CD4-positive, alpha-beta memory T cell (primary cell): ENCODE measurements at places on chromosomes 3 and 15. TPM values are rescaled to one million over a fixed set of nuclear protein-coding genes. Genes with fewer than 3 reads are reported as not detected.

DNA sequence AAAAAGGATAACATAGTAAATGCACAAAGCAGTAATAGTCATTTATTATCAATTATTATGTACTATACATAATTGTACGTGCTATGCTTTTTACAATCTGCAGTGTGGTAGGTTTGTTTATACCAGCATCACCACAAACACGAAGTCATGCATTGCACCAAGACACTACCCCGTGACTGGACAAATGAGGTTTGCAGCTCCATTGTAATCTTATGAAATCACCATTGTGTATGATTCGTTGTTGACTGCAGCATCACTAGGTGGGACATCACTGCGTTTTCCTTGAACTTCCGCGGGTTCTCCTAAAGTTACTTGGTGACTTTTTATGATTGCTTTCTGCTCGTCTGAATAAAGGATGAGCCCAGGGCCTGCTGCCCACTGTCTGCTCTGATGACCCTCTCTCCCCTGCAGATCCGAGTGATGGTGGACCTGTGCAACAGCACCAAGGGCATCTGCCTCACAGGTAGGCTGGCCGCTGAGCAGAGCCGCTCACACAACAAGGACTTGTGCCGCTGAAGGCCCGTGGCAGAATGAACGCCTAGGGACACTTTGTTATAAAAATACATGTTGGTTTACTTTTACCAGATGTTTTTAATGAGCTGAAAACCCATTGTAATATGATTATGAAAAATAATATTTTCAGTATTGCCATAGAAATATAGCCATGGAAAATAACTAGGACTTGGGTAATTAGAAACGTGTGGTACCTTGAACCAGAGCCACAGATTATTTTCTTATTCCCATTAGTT lies 35.8 kb downstream of the GLDN start:
- DNase-seq, result no peak

DNA sequence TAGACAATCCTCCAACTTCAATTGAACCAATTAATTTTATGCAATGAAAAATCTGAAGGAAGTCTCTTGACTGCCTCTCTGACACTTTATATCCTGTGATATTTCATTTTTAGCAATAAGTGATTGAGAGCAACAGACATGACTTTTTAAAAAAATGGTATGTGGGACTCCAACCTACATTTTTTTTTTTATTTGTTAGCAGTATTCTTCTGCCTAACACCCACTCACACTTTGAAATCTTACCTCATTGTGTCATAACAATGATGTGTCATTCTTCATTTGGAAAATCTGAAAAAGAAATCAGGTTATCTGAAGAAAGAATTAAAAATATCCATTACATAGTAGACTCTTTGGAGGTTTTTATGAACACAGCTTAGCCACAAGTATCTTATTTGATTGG lies 541.3 kb upstream of the KCNMB2 start:
- DNase-seq, result no peak

- DNase-seq, result no peak
Measured at GRCh38 chr15:70210528-70210927, 112.8 kb upstream of the TLE3 start.

MST1R gene
- total RNA-seq, result 1.3 TPM

DNA sequence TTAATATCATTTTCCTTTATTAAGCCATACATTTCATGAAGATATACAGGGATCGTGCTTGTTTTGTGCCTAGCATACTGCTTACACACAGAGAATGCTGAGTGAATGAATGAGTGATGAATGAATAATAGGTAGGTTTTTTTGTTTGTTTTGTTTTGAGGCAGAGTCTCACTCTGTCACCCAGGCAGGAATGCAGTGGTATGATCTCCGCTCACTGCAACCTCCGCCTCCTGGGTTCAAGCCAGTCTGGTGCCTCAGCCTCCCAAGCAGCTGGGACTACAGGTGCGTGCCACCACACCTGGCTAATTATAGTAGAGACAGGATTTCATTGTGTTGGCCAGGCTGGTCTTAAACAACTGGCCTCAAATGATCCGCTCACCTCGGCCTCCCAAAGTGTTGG lies 400.0 kb downstream of the ROBO1 start:
- no peak for DNase-seq

NLGN1 gene
- total RNA-seq, result not detected

DNA sequence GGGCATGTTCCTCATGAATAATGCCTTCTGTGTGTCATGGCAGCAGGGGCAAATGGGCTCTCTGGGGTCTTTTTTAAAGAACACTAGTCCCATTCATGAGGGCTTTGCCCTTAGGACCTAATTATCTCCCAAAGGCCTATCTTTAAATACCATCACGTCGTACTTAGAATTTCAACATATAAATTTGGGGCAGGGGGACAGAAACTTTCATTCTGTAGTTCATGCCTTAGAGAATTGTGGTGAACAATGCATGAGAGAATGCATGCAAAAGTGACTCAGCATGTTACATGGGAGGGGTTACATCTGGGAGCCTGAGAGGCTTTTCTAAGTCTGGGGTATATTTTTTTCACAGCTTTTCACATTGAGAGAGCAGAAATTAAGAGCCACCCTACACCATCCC lies 208.5 kb upstream of the ROPN1 start:
- DNase-seq, result no peak

GRCh38 chr3:142646020-142646785 lies 50.0 kb downstream of the PLS1 start:
- no peak for DNase-seq

DNA sequence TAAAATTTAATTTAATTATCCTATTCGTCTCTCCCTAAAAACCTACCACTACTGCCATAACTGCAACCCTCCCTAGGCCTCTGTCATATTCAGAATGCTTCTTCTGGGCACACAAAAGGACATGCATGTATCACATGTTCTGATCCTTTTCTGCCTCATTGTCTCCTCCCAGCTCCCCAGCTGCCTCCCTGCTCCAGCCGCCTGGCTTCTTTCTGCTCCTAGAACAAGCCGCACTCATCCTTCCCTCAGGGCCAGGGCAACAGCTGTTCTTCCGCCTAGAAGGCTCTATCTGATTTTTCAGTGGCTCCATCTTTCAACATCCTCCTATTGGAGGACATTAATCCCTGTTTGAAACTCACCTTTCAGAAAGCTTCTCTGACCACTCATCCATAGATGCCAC lies 38.6 kb downstream of the TMED3 start:
- DNase-seq, result no peak

MYEF2 gene
- total RNA-seq, result 18.9 TPM

- DNase-seq, result no peak
Measured at GRCh38 chr15:85754989-85755388, 39.7 kb downstream of the KLHL25 start.

GFM1 gene
- 42.7 TPM for total RNA-seq

DNA sequence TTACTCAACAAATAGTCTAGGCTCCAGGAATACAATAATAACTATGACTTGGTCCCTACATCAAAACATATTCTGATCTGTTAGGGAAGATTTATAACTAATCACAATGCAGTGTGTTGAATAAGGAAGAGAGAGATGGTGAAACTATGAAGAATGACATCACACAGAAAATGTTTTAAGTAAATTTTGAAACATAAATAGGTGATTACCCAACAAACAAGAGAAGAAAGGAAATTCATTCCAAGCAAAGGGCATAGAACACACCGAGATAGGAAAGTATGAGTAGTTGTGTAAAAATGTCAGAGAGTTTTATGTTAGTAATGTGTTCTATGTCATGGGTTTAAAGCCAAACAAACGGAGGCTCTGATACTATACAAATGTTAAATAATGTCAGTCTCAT lies 13.4 kb downstream of the SEC62 start:
- DNase-seq, result no peak

GRCh38 chr3:193087336-193087735 lies 153.7 kb upstream of the PLAAT1 start:
- DNase-seq, result no peak

MKRN3 gene
- 9.9 TPM for total RNA-seq

DNA sequence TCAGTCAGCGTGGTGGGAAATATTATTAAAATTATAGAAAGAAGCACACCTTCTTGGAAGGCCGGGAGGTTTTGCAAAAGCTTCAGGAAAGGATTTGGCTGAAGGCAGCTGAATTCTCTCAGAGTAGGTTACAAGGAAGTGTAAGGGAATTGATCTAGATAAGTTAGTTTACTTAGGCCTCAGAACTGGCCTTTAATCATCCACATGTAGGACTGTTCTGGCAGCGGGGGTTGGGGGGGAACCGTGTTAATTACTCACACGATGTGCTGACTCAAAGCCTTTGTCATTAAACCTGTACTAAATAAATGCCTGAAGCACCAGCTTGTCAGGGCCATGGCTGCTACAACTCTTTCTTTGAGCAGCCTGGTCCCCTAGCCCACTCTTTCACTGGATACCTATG lies 12.8 kb downstream of the ASB14 start:
- DNase-seq, result no peak

DNA sequence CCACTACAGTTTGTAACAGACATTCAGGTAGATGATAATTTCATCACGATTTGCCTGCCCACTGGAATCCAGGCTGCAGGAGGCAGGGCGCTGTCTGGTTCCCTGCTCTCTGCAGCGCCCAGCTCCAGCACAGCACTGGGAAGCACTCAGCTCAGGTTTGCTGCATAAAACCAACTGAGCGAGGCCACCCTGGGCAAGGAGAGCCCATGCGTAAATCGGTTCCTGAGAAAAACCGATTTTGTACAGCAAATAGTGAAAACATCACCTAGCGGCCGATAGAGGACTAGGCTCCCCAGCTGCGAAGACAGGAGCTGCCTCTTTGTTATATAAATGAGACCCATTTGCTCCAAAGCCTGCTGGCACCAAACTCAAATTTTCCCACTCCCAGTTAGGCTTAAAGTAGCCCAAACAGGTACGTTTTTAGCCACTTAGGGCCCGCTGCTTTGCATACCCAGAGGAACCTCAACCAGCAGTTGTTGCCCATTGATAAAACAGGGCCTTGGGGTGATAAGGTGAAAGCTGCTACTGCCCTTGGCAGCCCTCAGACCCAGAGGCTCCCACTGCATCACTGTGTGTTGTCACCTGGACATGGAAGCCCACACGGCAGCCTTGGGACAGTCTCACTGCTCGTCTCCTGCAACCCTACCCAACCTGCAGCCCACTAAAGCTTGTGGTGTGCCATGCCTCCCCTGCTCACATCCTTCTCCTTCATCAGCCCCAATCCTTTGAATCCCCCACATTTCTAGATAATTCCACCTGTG lies 47.5 kb downstream of the ALDH1L1 start:
- DNase-seq, result no peak

GRCh38 chr15:88832820-88833730 lies 29.8 kb downstream of the ACAN start:
- no peak for DNase-seq

- DNase-seq, result no peak
Measured at GRCh38 chr3:113088616-113089015, 97.8 kb downstream of the GTPBP8 start.

- no peak for DNase-seq
Measured at GRCh38 chr15:52503788-52504496, 24.7 kb downstream of the MYO5A start.

GRCh38 chr3:11568503-11569155 lies 75.1 kb downstream of the VGLL4 start:
- no peak for DNase-seq

DNA sequence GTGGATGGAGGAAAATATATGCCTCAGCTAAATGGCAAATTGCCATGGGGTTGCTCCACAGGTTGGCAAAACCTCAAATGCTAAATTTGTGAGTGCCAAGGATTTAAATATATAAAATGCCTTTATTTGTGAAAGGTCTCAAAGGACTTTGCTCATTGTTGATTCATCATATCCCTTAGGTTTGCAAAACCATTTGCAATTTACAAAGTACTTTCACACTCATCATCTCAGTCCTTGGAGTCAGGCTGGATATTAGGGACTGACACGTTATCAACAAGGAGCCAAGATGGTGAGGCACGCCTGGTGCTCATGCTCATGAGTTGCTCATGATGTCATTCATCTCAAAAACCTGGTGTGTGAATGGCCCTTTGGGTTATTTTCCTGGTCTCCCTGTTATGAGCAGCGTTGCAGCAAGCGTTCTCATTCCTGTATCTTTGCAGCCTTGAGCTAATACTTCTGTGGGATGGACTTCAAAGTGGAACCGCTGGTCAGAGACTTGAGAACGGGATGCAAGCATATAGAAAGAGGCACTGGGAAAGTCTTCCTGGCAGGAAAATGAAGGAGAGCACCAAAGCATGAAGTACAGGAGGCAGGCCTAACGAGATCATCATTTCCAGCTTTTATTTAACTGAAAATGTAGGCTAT lies 66.0 kb downstream of the MYO1E start:
- no peak for DNase-seq

GRCh38 chr15:70480196-70480856 lies 283.0 kb downstream of the UACA start:
- peak; percentile 67 for DNase-seq

DNA sequence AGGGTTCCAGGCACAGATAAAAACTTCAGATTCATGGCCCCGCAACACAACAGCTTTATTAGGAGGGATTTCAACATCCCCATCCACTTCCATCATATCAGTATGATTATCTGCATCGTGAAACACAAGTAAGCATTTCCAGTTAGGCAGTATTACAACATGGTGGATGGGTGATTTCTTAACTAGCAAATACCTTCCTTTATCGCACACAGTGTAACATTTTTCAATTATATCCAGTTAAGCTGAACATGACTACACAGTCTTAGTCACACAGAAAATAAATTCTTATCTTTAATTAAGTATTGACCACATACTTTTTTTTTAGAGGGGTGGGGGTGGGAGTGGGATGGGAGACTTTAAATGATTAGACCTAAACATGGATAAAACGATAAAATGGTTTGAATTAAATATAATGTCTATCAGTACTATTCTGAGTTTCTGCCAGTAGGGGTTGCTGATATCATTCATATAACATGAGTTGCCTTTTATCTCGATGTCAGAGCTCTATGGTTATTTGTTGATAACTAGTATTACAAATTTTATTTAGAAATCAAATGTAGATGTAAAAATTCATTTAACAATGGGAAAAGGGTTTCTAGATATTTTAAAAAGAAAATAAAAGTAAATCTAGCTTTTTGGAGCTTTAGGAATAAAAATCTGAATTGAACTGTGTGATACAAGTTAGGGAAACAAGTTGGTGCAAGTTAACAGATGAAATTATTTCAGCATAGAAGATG lies 146.6 kb downstream of the TBL1XR1 start:
- peak; percentile 64 for DNase-seq

CRBN gene
- total RNA-seq, result 162 TPM

KNG1 gene
- not detected for total RNA-seq

GOLGA8N gene
- total RNA-seq, result 7.0 TPM

DNA sequence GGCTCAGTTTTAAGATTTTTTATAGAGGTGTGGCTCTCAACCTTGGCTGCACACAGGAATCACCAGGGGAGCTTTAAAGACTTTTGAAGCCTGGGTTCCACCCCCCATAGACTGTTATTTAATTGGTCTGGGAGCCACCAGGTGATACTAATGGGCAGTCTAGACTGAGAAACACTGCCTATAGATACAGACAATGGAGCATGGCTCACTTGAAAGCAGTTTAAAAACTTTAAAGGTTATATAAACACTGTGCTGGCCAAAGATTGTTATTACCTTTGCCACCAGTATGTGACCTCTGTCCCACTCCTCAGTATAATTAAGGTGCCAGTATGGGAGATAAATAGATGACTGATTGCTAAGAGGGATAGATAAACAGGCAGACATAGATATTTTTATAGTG lies 3.8 kb downstream of the GOLIM4 start:
- no peak for DNase-seq
